Activated CD4-positive, alpha-beta T cell treated with anti-CD3 and anti-CD28 coated beads for 24 hours (primary cell): ENCODE measurements at places on chromosomes 6 and 20.

DNA sequence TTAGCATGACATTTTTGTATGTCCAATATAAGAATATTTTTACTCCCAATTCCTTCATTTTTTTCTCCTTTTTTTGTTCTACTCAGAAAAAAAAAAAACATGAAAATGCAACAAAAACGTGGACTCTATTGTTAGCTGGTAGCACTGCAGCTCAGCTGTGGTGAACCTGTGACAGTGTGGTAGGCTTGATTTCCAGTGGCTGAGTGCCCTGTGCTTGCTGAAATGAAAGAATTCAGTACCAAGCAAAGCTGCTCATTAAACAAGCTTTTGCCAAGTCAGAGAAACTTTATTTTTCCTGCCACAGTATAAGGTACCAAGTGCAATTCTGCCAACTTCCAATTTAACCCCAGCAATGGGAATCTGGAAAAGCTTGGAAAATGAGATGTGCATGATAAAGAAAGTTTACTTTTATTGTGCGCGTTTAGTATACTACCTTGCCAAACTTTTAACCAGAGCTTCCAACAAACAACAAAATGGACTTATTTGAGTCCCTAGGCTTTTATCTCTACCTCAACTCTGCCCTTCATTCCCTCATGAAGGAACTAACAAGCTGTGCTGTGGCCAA lies 215.2 kb downstream of the SLC35F1 start:
- no peak for DNase-seq

DNA sequence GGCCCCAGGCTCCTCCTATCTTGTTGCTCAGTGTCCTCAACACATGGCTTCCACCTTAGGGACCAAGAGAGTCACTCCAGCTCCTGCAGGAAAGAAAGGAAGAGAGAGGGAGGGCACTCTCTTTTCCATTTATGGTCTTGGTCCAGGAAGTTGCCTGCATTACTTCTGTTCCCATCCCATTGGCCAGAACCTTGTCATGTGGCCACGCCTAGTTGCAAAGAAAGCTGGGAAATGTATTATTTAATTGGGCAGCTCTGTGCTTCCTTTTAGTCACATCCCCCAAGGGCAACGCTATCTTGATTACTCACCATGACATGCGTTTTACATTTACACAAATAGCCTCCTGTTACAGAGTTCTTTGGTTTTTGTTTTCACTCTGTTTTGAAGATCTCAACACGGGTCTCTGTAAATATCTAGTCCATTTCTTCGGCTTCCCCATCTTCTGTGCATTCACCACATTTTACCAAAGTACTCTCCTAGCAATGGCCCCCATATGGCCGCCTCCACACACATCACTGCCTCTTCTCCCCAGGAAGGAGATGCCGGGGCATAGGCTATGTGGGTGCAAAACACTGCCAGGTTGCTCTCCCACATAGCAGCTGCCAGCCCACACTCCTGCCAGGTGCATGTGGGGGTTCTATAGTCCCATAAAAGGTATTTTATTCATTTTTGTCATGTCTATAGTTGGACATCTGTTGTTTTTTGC lies 35.7 kb upstream of the ZMYND8 start:
- DNase-seq, result no peak

GRCh38 chr6:139778688-139779087 lies 404.2 kb upstream of the CITED2 start:
- no peak for DNase-seq

DNA sequence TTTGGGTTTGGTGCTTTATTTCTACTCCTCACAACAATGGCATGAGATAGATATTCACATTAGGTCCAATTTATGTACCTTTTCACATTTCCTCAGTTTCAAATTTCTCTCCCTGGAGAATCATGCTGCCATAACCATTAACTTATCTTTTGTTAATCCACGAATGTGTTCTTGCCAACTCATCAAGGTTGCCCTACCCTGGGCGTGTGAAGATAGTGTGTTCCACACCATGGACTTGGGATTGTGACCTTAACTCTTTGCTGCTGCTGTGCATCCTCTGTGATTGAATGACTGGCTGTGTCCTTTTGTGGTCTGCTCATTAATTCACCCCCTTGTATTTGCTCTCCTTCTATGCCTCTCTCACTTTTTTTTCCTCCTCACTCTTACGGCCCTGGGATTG lies 34.2 kb upstream of the SNRPB2 start:
- DNase-seq, result no peak

DNA sequence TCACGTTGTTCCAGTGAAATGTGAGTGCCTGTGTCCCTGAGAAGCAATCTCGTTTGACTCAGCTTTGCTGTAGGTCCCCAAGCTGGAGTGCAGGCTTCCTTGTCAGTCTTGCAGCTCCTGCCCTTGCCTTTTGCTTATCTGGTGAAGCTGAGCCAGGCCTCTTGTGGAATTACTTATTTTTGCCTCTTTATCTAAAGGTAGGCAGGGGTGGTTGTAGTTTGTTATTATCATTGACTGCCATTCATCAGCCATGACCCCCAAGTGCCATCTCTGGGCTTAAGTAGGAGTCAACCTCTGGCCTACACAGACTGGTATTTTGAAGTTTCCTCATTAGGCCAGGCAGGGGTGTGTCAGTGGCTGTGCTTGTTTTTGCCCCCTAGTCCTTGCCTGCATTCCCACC lies 2.1 kb downstream of the TMEM14B start:
- DNase-seq, result no peak
